ENCODE measurements at places on chromosomes 2 and 18.

GRCh38 chr2:71333619-71334018 lies 2.0 kb downstream of the ZNF638 start:
- DNase-seq, result no peak

DNA sequence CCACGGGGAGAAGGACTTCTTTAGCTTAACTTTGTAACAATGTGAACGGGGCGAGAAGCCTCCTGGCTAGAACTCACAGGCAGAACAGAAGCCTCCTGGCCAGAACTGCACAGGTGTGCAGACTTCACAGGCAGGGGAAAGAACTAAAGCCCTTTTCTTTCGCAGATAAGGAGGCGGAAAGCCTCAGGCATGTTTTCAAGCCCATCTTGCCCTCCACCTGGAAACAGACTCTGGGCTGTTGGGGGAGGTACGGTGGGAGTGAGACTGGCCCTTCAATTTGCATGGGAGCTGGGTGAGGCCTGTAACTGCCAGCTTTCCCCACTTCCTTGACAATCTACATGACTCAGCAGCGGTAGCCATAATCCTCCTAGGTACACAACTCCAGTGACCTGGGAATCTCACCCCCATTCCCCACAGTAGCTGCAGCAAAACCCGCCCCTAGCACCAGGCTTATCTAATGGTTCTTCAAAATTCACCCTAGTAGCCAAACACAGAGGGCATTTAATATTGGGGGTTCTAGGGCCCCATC lies 22.9 kb upstream of the ABCA12 start:
- no peak for DNase-seq

- no peak for DNase-seq
Measured at GRCh38 chr2:103121106-103121505, 359.3 kb downstream of the TMEM182 start.

DNA sequence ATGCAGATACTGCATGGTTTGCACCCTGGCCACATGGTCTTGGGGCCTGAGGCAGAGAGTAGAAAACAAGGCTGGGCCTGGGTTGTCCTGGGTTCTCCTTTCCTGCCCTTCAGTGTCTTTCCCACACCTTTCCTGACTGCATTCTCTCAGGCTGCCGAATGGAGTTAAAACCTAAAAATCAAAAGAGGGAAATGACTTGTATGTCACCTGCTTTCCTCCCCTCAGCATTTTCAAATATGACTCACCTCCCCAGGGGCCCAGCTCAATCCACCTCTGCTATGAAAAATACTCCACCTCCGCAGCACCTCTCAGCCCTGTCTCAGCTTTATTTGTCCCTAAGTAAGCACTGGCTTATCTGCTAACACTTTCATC lies 457.8 kb upstream of the MEX3C start:
- DNase-seq, result no peak

DNA sequence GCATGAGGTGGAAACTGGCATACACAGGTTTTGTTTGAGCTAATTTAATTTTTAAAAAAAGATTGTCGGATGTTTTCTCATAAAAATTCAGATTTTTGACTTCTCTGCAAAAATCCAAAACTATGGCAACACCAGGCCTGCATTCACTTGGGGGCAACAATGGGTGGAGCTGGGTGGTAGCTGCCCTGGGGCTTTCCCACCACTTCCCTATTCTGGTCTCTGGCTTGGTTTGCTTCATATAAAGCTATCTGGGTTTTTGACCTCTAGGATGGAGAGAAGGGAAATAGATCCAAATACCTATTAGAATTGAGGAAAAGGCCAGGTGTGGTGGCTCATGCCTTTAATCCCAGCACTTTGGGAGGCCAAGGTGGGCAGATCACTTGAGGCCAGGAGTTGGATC lies 5.5 kb upstream of the CYP27A1 start:
- DNase-seq, result no peak

DNA sequence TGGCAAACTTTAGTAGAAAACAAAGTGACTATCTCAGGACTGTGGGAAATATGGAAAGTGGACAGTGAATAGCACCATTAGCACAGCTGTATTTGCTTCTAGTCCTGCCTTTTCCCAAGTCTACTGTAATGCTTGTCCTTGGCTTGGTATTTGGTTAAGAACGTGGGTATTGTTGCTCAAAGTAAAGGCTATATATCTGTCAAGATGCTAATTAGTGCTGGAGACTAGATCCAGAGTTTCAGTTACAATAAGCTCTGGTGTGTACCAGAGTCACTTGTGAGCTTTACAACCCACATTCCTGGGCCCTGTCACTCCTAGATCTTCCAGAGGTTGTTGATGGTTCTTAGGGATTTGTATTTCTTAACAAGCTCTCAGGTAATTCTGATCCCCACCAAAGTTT lies 313.6 kb downstream of the SLC8A1 start:
- no peak for DNase-seq

DNA sequence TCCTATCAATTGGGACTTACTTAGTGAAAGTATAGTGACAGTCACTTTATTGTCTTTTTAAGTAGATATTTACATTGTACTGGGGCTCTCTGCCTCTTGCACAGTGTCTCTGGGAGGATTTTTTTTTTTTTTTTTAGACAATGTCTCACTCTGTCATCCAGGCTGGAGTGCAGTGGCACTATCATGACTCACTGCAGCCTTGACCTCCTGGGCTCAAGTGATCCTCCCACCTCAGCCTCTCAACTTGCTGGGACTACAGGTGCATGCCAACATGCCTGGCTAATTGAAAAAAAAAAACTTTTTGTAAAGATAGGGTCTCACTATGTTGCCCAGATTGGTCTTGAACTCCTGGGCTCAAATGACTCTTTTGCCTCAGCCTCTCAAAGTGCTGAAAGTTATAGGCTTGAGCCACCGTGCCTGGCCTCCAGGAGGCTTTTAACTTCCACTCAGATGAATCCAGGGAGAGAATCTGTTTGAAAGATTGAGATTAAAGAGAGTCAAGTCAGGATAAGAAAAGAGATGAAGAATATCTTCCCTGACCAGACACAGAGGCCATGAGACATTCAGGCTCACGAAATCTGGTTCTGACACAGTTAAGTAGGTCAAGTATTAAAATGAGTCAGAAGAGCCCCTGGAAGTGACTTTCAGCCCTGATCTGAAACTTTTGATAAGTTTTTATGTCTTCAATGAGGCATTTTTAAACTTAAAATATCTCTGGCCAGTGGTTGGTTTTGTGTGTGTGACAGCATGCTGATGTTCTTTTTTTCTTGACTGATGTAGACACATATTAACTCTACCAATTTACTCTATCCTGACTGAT lies 18.3 kb downstream of the ARHGEF33 start:
- DNase-seq, result no peak

DNA sequence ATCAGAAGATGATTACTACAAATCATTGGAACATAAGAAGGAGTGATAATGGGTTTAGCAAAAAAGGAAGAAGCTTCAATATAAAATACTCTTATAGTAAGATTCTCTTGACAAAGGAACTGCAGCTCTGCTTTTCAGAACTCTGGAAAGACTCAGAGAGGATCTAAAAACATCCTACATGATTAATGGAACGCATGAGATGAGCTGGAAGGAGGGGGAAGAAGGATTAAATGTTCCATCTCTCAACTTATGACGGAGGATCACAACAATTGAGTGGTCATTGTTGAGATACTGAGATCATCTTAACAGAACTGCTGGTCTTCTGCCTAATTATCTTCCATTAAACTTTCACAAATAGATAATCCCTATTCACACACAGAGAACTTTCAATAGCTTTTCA lies 267.5 kb upstream of the SLC8A1 start:
- DNase-seq, result no peak

DNA sequence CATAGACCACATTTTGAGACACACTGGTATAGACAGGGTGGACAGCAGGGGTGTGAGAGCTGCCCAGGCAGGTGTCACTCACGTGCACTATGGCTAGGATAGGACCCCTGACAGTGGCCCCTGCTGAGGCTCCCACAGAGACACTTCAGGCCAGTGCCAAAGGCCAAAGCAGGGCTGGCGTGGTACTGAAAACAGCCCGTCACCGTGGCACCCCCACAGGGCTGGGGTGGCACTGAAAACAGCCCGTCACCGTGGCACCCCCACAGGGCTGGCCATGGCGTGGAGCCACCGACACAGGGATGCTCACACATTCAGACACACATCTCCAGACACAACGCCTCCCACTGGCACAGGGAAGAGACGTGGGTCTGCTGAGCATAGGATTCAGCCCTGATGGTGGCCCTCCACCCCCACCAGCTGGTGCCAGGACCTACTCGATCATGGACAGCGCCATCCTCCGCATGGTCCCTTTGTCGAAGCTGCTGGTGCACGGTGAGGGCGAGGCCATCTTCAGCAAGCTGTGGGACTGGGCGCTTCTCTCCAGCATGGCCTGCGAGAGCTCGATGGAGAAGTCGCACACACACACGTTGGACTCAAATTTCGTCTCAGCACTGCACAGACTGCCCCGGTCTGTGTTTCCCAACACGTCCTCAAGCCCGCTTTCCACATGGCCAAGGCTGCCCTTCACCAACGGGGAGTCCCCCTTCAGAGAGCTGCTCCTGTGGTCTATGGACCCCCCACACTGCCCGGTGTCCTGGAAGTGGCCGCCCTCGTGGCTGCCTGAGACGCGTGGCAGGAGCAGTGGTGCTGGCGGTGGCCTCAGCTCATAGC lies 34.1 kb downstream of the ANKMY1 start:
- DNase-seq, result no peak

GRCh38 chr2:44753552-44754285 lies 187.8 kb upstream of the SIX3 start:
- DNase-seq, result no peak

DNA sequence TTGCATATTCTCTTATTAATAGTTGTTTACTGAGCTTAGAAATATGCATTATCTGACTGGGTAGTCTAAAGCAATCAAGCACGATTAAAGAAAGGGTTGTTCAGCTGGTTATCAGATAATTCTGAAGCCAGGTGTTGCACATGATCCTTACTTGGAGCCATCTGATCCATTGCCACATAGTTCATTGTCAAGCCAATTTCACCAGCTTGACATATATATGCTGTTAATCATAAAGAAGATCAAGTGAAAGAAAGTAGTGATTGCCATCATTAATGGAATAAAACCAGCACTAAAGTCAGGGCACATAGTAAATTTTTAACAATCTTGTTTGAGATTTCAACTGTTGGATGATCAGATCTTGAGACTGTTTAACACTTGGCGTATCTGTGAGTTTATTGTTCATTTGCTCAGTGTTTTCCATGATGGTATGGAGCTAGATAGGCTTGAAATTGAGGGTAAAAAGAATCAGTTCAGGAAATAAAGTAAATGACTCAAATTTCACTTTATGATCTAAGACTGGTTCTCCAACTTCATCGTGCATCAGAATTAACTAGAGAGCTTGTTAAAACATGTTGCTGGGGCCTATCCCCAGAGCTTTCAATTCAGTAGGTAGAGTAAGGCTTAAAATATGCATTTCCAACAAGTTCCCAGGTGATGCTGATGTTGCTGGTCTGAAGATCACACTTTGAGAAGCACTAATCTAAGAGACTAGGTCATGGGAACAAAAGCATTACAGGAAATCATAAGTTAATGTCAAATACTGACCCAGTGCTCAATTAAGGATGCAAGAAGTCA lies 539.6 kb downstream of the SATB2 start:
- no peak for DNase-seq

All from stimulated activated CD4-positive, alpha-beta T cell treated with anti-CD3 and anti-CD28 coated beads, Interleukin-15, amount 100 ng/mL, for 1 hour (primary cell).